ENCODE measurements at places on chromosomes 7 and 10.

DNA sequence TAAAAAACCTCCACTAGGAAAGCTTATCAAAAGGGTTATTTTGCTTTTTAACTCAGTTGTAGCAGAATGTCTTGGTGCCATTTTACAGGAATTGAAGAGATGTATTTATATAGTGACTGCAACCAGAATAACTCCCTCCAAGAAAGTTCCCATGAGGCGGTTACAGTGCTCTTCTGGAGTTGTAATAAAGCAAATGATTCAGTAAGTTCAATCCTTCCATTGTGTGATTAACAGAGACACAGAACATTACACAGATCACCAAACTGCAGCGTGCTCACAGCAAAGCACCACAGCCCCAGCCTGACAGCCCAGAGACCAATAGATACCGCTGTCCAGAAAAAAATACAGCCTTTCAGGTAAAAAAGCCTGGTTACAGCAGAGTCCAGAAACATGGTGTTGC is 21.9 kb upstream of the CABCOCO1 start:
- no peak overlapping the region for H3K4me3 ChIP-seq
- no peak for DNase-seq
- no peaks in the 10 kb centered on the region for H3K36me3 ChIP-seq
- no peaks in the 10 kb centered on the region for H3K27me3 ChIP-seq
- H3K27ac ChIP-seq, result no peak overlapping the region

DNA sequence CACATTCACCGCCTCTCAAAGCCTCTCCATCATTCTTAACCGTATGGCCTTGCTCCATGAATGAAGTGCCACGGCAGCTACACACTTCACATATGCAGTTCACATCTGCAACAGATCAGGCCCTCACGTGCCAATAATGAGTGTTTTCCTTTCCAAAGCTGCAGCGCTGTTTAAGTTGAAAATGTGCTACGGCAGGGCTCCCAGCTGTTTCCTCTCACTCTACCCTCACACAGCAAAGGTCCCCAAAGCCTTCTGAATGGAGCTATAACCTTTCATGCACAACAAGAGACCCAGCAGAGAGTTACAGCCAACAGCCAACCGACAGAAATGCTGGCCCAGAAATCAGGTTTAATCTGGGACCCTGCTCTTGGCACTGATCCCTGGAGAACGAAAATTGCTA is 236.1 kb downstream of the ELMO1 start:
- H3K27me3 ChIP-seq, result no peaks in the 10 kb centered on the region
- H3K36me3 ChIP-seq, result no peaks in the 10 kb centered on the region
- no peak overlapping the region for H3K4me3 ChIP-seq
- no peak for DNase-seq
- H3K27ac ChIP-seq, result no peak overlapping the region

GRCh38 chr10:118595598-118596425 is at the start of gene PRLHR:
Gene PRLHR (minus strand): TSS chr10:118595648. CDS start chr10:118595244, 404 bp downstream.
- H3K4me3 ChIP-seq, result peak within 1 kb of the TSS; percentile 67
- no peaks in the 10 kb centered on the region for H3K36me3 ChIP-seq

- no peak overlapping the region for H3K4me3 ChIP-seq
- H3K36me3 ChIP-seq, result no peaks in the 10 kb centered on the region
- DNase-seq, result no peak
- H3K27me3 ChIP-seq, result no peaks in the 10 kb centered on the region
- peaks cover 9% of the 10 kb centered on the region for H3K4me1 ChIP-seq
These were observed 53.8 kb downstream of the LHPP start for GRCh38 chr10:124515244-124515970.

DNA sequence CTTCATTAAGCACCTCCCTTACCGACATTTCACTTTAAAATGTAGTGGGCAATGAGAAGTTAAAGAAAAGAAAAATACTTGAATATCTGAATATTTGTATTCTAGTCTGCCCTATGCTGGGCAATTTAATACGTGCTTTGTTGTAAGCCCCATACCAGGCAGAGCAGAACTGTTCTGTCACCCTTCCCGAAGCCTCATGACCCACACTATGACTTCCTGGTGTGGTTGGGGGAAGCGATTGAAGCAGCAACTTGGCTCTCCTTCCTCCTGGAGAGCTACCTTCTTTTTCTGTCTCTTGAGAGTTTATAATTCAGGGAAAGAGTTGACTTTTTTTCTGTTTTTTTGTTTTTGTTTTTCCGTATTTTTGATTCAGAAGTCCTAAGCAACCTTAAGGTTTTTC is 243.7 kb downstream of the INHBA start:
- H3K4me1 ChIP-seq, result no peaks in the 10 kb centered on the region
- no peak overlapping the region for H3K27ac ChIP-seq
- H3K27me3 ChIP-seq, result no peaks in the 10 kb centered on the region
- DNase-seq, result no peak

DNA sequence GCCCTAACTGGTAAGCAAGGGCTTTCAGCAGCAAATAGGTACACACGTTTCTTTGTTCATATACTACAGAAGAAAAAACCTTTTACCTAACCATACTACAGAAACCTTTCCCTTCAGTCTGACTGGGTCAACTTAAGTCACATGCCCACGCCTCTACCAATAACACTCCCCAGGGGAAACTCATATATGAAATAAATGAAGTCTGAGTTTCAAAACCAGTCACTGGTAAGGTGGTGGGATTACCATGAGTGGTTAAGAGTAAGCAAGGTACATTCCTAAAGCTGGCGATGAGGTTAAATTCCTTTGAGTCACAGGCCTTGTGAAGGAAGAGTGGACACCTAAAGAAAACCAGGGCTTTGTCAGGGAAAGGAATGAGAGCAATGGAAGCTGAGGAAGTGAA is 21.4 kb upstream of the KIF20B start:
- H3K4me3 ChIP-seq, result no peak overlapping the region
- H3K36me3 ChIP-seq, result no peaks in the 10 kb centered on the region
- DNase-seq, result no peak
- no peaks in the 10 kb centered on the region for H3K27me3 ChIP-seq
- H3K27ac ChIP-seq, result no peak overlapping the region
- H3K4me1 ChIP-seq, result peaks cover 4% of the 10 kb centered on the region

DNA sequence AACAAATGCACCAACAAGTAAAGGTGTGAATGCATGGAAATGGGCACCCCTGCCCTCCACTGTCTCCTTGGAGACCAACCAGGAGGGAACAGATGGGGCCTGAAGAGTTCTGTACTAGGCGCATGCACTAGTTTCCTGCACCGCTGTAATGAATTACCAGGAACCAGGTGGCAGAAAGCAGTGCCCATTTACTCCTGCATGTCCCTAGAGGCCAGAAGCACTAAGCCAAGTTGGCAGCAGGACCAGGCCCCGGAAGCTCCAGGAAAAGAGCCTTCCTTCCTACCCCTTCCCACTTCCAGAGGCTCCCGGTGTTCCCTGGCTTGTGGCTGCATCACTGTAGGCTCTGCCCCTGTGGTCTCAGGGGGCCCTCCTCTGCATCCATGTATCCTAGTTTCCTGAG is 237.5 kb upstream of the PPP2R2D start:
- peaks cover 3% of the 10 kb centered on the region for H3K27me3 ChIP-seq
- no peak for DNase-seq
- peaks cover 4% of the 10 kb centered on the region for H3K4me1 ChIP-seq
- no peak overlapping the region for H3K4me3 ChIP-seq
- no peak overlapping the region for H3K27ac ChIP-seq

DNA sequence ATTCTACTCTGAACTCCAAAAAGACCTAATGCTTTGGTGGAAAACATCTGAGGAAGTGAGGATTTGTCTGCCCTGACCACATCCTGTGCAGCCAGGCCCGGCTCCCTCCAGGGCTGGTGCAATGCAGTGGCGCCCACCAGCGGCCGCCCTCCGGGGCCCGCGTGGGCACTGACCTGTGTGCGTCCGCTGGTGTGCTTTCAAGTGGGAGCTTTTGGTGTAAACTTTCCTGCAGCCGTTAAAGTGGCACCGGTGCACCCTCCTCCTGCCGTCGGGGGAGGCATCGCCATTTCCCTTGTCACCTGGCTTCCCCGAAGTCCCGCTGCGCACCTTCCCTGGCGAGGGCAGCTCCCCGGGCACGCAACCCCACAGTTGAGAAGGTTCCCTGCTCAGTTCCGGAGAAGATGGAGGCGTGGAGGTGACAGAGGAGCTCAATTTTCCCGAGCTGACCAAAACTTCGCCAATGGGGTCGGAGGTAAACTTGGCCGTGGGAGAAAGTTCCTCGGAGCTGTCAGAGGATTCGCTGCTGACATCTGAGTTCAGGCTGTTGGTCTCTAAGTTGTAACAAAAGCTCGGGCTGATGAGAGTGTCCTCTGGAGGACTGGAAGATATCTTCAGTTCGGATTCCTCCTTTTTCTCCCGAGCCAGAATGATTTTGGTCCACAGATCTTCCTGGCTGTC is 3.4 kb downstream of the KLF6 start:
- H3K4me1 ChIP-seq, result peaks cover 43% of the 10 kb centered on the region
- peaks cover 2% of the 10 kb centered on the region for H3K27me3 ChIP-seq
- no peak for DNase-seq
- H3K36me3 ChIP-seq, result peaks cover 29% of the 10 kb centered on the region
- no peak overlapping the region for H3K27ac ChIP-seq

Measured in neural crest cell (in vitro differentiated cells).